ENCODE measurements at places on chromosomes 5 and 9.

GRCh38 chr9:131791542-131792254, 51.8 kb upstream of the RAPGEF1 start:
- no peak for DNase-seq

DNA sequence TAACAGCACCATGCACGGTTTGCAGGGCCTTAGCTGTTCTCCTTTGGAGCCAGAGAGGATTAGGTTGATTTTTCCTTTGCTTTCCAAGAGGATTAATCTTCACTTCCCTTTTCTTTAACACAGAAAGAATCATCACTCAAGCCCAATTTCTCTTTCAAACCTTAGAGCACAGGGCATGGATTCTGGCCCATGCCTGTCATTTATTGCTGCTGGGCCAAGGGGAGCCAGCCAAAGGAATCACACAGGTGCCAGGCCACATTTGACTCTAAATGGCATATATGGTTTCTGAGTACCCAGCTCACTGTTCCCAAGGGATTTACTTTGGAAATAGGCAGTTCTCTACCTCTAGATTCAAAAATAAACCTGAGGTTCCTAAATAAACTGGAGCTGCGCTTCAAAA, 58.3 kb downstream of the FBXL7 start:
- no peak for DNase-seq

DNA sequence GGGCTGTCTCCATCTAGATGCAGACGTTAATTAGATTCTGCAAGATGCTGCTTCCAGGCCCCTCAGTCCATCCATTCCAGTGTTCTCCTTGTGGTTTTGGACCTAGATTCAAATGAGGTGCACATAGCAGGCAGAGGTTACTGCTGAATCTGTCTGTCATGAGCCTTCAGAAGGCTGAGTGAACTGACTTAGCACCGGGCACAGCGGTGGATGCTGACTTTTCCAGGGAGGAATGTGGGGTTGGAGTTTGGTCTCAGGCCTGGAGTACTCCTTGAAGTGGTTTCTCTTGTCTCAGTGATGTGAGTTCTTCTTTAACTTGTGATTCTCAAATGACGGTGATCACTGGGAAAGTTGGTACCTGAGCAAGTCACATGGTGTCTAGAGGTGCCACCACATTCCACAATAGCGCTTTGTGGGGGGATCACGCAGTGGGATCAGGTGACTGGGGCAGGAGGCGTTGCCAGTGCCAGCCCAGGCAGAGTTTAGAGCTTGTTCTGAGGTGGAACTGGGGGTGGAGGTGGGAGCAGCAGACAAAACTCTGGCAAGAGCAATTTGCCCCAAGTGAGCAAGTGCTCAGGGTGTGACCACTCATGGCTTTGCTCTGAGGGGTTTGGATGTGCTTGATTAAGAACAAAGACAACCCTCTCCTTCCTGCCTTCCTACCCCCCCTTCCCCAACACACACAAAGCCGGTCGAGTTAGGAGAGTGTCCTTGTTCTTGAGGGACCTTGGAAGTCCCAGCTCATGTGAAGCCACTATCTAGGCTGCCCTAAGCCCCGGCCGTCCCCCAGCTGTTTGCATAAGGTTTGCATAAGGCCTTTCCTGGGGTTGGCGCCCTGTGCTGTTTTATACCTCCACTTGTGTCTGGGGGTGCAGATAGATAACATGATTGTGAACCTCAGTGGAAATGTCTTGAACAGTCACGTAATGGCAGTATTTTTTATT, 25.1 kb downstream of the JADE2 start:
- DNase-seq, result no peak

DNA sequence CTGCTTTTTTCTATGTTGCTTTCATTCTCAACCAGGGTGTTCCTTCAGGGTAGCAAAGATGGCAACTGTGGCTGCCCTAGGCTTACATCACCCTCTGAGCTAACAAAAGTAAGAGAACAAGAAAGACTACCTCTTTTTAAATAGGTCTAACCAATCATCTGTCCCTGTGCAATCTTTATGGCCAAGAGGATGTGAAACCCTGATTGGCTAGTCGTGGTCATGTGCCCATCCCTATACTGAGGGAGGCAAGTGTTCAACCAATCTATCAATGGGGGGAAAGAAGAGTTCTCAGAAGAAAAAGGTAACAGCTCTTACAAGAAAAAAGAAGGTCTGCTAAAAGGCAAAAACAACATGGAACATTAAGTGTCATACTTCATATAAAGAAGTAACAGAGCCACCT, 11.7 kb upstream of the SNCAIP start:
- DNase-seq, result no peak

DNA sequence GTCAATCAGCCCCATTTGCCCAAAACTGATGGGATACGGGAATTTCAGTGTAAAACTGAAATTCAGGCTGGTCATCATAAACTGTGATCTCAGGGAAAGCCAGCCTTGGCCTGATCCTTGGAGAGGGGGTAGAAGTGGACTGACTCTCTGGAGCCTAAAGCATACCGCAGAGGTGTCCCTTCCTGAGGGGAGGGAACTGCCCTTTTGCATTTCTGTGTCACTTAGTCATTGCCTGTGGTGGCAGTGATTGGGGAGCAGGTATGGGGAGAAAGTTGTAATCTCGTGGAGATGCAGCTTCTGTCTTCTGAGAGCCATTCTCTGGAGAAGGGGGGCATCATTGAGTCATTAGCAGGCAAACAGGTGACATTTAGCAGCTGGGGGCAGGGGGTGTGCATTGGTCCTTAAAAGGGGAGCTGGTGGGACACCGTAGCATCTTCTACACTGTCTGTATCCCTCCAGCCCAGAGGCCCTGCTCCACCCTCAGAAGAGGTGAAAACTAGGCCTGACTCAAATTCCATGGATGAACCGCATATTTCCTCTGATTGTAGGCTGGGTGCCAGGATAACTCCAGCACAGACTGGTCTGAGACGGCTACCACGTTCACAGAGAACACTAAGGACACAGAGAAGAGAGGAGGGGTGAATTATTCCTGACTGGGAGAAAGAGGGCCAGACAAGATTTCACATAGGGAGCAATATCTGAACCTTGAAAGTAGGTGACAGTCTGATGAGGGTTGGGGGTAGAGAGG, 143.3 kb downstream of the SEC61B start:
- no peak for DNase-seq

GRCh38 chr9:121650217-121651007, 1.0 kb upstream of the DAB2IP start:
- DNase-seq, result peak; percentile 71

GRCh38 chr9:16150938-16151650, 598.3 kb downstream of the CCDC171 start:
- DNase-seq, result no peak

DNA sequence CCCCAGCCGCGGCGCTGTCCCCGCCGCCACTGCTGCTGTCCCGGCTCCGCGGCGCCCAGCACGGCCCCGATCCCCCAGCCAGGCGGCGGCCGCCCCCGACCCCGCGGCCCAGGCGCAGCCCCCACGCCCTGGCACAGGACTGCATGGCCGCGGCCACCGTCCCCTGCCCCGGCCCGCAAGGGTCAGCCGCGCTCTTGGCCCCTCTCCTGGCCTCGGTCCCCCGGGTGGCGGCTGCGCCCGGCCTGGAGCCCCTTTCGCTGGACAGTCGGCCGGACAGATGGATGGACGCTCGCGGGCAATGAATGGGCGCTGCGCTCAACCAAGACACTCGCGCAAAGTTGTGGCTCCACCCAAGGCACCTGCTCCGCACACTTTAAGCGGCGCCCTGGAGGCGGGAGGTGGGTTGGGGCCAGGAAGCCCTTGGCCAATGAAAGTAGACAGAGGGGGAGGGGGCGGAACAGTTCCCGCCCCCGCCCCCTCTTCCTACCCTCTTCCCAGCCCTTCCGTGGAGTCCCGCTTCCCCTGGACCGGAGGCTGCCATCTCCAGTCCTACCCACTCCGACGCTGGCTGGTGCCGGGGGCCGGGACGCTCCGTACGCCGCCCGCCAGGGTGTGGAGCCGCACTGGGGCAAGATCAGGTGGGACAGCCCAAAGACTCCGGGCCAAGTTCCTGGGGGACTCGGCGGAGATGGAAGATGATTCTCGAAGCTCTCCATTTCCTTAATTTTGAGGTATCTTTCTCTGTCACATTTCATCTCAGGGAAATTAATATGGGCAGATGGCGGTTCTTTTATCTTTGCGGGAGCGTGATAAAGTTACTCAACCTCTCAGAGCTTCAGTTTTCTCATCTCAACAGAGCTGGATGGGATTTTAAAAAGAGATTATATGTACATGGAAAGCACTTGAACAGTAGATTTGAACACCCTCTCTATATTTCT, at the start of gene GLDC:
TSS of gene GLDC (minus strand) at position 375 of the 938 bp plus-strand sequence. CDS start at position 145, 230 bp downstream.
- peak; percentile 83 for DNase-seq

DNA sequence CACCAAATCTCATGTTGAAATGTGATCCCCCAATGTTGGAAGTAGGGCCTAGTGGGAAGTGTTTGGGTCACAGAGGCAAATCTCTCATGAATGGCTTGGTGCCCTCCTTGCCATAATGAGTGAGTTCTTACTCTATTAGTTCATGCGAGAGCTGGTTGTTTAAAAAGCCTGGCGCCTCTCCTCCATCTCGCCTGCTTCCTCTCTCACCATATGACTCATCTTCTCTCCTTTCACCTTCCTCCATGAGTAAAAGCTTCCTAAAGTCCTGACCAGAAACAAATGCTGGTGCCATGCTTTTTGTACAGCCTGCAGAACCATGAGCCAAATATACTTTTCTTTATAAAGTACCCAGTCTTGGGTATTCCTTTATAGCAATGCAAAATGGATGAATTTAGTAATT, 20.9 kb upstream of the ARHGAP26 start:
- DNase-seq, result no peak

DNA sequence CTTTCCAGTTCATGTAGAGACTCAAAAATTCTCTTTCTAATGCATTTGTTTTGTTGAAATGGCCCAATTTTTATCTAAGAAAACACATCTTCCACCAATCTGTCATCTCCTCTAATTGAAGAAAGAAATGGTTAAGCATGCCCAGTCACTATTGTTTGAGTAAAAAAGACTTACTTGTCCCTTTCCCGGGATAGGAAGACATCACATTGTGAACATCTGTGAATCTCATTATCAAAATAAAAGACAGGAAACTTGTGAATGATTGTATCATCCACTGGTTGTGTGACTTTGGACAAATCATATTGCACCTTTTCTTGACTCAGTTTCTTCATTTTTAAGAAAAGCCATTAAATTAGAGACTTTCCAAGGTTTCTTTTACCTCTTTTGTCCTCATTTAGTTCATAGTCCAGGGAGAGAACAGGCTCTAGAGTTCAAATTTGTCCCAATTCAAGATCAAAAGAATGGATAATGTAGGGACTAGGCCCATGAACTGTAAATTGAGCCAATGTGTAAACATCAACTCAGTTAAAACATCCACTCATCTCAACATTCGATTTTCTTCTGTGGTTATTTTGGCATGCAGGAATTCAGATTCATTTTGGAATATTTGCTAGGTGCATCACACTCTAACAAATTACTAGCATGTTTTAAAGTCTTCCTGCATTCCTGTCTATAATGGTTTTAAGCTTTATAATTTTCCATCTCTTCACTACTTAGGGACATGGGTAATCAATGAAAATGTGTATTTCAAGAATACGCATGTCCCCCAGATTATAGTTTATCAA, 838.0 kb upstream of the WWC1 start:
- no peak for DNase-seq

DNA sequence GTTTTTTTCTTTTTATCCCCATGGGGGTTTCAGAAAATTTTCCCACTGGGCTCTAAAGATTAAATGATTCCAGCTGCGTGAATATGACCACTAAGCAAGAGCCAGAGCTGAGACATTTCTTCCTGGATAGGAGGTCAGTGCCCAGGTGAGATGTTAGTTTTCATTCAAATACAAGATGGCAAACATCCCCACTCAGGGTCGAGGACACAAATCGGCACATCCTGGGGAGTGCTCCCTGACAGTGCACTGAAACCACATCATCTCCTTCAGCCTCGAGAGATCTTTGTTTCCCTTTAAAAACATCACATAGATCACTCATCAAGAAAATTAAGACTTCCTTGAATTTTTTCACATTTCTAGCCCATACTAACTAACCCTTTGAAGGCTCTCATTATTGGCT, 273.2 kb upstream of the PANK3 start:
- DNase-seq, result no peak

GRCh38 chr5:122434205-122434970, 122.4 kb downstream of the SNCAIP start:
- no peak for DNase-seq

GRCh38 chr5:142644640-142645361, 41.1 kb downstream of the FGF1 start:
- DNase-seq, result peak; percentile 32

DNA sequence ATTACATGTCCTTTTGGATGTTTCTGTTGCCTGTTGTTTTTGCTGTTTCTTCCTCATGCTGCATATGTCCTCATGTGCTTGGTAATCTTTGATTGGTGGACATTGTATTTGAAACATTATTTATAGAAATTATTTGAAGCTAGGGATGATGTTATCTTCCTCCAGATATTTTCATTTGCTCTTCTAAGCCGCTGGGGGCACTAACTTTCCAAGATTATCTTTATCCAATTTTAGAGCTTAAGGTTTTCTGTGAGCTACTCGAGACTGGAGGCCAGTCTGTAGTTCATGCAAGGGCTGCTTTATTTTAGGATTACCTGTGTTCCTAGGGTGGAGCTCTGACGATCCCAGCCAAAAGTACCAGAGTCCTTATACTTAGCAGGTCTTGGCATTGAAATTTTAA, 40.9 kb downstream of the STX17 start:
- DNase-seq, result peak; percentile 21

DNA sequence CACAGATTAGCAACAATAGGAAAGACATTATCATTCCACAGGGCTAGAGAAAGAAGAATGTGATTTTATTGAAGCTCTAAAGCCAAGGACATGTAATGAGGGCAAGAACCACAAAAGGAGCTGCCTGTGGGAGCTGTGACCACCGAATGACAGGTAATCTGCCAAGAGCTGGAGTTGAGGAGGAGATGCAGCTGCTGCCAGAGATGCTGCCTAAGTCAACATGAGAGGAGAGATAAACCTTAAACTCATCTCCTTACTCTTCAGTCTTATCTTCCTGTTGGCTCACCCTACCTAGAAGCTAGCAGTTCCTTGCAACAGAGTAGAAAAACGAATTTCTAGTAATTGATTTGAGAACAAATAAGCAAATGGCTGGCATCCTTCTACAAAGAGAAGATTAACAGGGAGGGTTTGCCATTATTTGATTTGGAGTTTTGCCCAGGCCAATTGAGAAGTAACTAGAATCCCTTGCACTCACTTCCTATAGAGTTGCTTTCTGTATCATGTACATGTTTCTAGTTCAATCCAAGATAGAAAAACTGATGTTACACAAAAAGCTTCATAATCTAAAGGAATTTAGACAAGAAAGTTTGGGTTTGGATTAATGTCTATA, 539.2 kb downstream of the TLE1 start:
- no peak for DNase-seq

- DNase-seq, result no peak
Measured at GRCh38 chr9:88523056-88523455, 11.9 kb upstream of the NXNL2 start.

GRCh38 chr9:120729791-120730241, 15.5 kb upstream of the MEGF9 start:
- no peak for DNase-seq

- DNase-seq, result no peak
Measured at GRCh38 chr5:136230176-136230575, 37.2 kb upstream of the SMIM32 start.

- DNase-seq, result no peak
Measured at GRCh38 chr9:90950600-90950999, 149.0 kb downstream of the SYK start.

GRCh38 chr5:32584646-32585045, 711 bp upstream of the SUB1 start:
- no peak for DNase-seq

GRCh38 chr9:123778232-123778902, 151.6 kb downstream of the DENND1A start:
- no peak for DNase-seq

Measured in HEK293T (cell line).